Retinal pigment epithelial cell (primary cell): ENCODE measurements at places on chromosomes 7 and 10.

DNA sequence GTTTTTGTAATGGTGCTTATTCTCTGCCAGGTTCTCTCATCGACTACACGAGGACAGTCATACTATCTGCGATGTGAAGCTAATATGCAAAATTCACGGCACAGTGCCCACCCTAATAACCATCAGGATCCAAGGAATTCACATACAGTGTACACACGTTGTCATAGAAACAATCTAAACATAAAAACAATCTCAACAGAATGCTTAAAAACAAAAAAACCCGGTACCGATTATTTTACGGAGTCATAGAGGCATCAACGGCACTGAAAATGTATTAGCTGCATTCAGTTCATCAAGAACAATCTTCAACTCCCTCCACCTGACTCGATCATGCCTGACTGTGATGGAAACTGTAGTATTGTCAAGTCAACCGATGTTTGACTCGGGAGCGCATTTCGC, 628 bp downstream of the MRPS33 start:
- peak; percentile 11 for DNase-seq

DNA sequence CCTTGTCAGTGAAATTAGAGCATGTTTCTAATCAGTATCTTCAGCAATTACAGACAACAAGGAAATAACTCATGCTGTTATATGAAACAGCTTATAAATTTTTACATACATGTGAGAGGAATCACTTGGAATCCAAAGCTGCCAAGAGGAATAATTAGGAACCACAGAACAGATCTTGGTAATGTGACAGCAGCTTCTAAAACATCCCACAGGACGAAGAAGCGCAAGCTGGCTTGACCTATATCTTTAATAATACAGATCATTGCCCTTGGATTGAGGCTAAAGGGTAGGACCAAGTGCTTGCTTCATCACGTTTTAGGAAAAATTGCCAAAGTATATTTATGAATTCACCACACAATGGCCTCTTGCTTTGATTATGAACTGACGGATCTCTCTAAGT, 869.8 kb downstream of the LRMDA start:
- DNase-seq = no peak

GRCh38 chr10:105239311-105240219, 598.5 kb downstream of the SORCS3 start:
- DNase-seq = no peak

GRCh38 chr7:132311733-132312132, 264.5 kb downstream of the PLXNA4 start:
- DNase-seq = no peak

DNA sequence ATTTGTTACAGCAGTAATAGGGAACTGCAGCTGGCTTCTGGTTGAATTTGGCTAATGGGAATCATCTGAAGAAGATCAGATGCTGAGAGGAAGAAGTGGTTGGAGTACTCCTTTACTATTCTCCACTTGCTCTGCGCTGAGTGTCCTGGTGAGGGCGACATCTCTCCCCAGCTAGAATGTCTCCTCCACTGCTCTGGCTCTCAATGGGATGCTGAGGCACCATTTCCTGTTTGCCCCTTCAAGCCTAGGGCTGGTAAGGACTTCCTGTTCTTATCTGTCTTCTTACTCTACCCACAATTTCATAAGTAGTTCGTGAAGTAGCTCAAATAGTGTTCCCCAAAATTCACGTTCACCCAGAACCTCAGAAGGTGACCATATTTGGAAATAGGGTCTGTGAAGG, 43.2 kb upstream of the TES start:
- no peak for DNase-seq
